Thoracic aorta (tissue), 2 donors: ENCODE measurements at places on chromosomes 3 and 15. TPM values are rescaled to one million over a fixed set of nuclear protein-coding genes. Genes with fewer than 3 reads are reported as not detected.

SERPINI2 gene
- total RNA-seq: not detected

RBP2 gene
- not detected for total RNA-seq

NMNAT3 gene
- 14.1 TPM for total RNA-seq

EPHA3 gene
- 3.5 TPM for total RNA-seq

TAGLN3 gene
- not detected for total RNA-seq

CD80 gene
- not detected for total RNA-seq

CNTN4 gene
- total RNA-seq: 116 TPM

SPINT1 gene
- 4.6 TPM for total RNA-seq

SLCO2A1 gene
- total RNA-seq: 115 TPM

USP50 gene
- total RNA-seq: not detected

PSTPIP1 gene
- 24.5 TPM for total RNA-seq

SCAANT1 gene
- total RNA-seq: not detected

HGD gene
- total RNA-seq: not detected

CLSTN2 gene
- total RNA-seq: 7.6 TPM

POPDC2 gene
- total RNA-seq: 35.2 TPM

MOBP gene
- not detected for total RNA-seq

IVD gene
- 61.8 TPM for total RNA-seq

ARGFX gene
- total RNA-seq: not detected

CACNA2D2 gene
- total RNA-seq: 2.3 TPM

CCDC33 gene
- total RNA-seq: not detected

OTOL1 gene
- total RNA-seq: not detected

MYEF2 gene
- 63.5 TPM for total RNA-seq

SYNPR gene
- total RNA-seq: not detected

FHIT gene
- total RNA-seq: 2.3 TPM

RPP14 gene
- total RNA-seq: 5.0 TPM
